ENCODE measurements at places on chromosomes 6 and 20. TPM values are rescaled to one million over a fixed set of nuclear protein-coding genes. Genes with fewer than 3 reads are reported as not detected.

The GLP1R gene
- not detected for total RNA-seq

The SLX4IP gene
- total RNA-seq, result 4.6 TPM

The KIF13A gene
- total RNA-seq, result 11.7 TPM

The PXDC1 gene
- 1.2 TPM for total RNA-seq

The KHDRBS2 gene
- total RNA-seq, result 0.45 TPM

The SYCP2 gene
- total RNA-seq, result 14.6 TPM

The CALHM6 gene
- 8.7 TPM for total RNA-seq

The MRPS26 gene
- 23.9 TPM for total RNA-seq

The SLC22A16 gene
- not detected for total RNA-seq

The TCF15 gene
- 0.43 TPM for total RNA-seq

The LGSN gene
- total RNA-seq, result not detected

The CHRNA4 gene
- not detected for total RNA-seq

The TINAG gene
- total RNA-seq, result not detected

The ADGB gene
- total RNA-seq, result not detected

The DLK2 gene
- total RNA-seq, result not detected

The WFDC5 gene
- not detected for total RNA-seq

The ASIP gene
- total RNA-seq, result not detected

The RSPO4 gene
- total RNA-seq, result not detected

The RNF217 gene
- 18.1 TPM for total RNA-seq

The TFAP2A gene
- 0.18 TPM for total RNA-seq

The ALDH8A1 gene
- total RNA-seq, result not detected

The OR12D3 gene
- not detected for total RNA-seq

The TUBB2A gene
- 96.9 TPM for total RNA-seq

The VPS16 gene
- total RNA-seq, result 22.9 TPM

The OVOL2 gene
- total RNA-seq, result 10.7 TPM

The SPDEF gene
- 129 TPM for total RNA-seq

The RSPH9 gene
- total RNA-seq, result not detected

The FNDC11 gene
- not detected for total RNA-seq

All from stomach (tissue), 19 donors.